HepG2 (cell line): ENCODE measurements at places on chromosomes 3 and 15. TPM values are rescaled to one million over a fixed set of nuclear protein-coding genes. Genes with fewer than 3 reads are reported as not detected.

GRCh38 chr3:109806929-109807328 is 469.6 kb upstream of the DPPA4 start:
- DNase-seq, result peak; percentile 5

DNA sequence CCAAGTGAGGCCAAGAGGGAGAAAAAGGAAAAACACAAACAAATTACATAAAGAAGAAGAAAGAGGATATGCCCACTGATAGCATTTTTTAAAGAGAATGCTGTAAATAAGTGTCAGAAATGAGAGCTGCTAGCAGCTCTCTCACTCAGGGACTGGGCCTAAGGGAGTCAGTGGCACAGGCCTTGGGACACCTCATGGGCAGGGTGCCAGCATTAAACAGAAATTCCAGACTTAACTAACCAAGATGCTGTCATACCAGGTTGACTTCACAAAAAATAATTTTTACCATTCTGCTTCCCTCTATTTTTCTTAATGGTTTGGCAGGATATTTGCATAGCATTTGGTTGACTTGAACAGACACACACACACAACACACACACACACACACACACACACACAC is 92.3 kb upstream of the ADAMTSL3 start:
- DNase-seq, result no peak

- no peak for DNase-seq
Observed at GRCh38 chr3:38015485-38015884, 14.0 kb downstream of the PLCD1 start.

GRCh38 chr3:43742920-43743319 is 52.2 kb downstream of the ABHD5 start:
- no peak for DNase-seq

- DNase-seq, result no peak
Observed at GRCh38 chr3:122082357-122082756, 27.2 kb downstream of the CD86 start.

DNA sequence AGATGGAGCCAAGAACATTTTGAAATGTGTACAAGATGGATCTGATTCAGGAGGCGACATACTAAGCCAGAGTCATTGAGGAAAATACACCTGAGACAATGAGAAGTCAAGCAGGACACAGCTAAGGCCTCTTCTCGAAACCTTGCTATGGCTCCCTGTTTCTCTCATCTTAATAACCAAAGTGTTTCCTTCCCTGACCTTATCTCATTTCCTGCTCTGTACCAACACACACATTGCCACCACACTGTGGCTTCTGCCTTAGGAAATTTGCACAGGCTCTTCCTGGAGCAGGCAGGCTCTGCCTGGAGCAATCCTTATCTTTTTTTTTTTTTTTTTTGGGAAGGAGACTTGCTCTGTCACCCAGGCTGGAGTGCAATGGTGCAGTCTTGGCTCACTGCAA is 36.6 kb downstream of the OXSM start:
- no peak for DNase-seq

GRCh38 chr3:72383883-72384282 is 464.4 kb downstream of the SHQ1 start:
- DNase-seq, result no peak

GRCh38 chr3:168134931-168135330 is 39.2 kb upstream of the GOLIM4 start:
- DNase-seq, result no peak

GRCh38 chr3:42518800-42519567 is 16.5 kb downstream of the VIPR1 start:
- DNase-seq, result no peak

GRCh38 chr3:54577313-54577712 is 350.5 kb downstream of the LRTM1 start:
- no peak for DNase-seq

DNA sequence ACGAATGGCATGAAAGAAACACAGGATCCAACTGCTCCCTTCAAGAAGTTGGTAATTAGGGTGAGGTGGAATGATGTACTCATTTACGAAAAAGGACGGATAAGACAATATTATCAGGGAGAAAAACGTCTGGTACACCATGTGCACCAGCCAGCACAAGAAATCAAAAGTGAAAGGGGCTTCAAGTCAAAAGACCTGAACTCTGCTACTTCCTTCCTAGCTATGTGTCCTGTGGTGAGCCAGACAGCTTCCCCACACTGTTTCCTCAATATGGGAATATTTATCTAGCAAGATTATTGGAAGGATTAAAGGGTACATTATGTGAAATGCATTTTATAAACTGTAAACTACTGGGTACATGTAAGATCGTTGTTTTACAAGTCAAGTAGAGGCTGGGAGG is 33.9 kb downstream of the RAB27A start:
- DNase-seq, result no peak

- no peak for DNase-seq
Observed at GRCh38 chr15:40290918-40291574, 8.2 kb upstream of the ANKRD63 start.

DNA sequence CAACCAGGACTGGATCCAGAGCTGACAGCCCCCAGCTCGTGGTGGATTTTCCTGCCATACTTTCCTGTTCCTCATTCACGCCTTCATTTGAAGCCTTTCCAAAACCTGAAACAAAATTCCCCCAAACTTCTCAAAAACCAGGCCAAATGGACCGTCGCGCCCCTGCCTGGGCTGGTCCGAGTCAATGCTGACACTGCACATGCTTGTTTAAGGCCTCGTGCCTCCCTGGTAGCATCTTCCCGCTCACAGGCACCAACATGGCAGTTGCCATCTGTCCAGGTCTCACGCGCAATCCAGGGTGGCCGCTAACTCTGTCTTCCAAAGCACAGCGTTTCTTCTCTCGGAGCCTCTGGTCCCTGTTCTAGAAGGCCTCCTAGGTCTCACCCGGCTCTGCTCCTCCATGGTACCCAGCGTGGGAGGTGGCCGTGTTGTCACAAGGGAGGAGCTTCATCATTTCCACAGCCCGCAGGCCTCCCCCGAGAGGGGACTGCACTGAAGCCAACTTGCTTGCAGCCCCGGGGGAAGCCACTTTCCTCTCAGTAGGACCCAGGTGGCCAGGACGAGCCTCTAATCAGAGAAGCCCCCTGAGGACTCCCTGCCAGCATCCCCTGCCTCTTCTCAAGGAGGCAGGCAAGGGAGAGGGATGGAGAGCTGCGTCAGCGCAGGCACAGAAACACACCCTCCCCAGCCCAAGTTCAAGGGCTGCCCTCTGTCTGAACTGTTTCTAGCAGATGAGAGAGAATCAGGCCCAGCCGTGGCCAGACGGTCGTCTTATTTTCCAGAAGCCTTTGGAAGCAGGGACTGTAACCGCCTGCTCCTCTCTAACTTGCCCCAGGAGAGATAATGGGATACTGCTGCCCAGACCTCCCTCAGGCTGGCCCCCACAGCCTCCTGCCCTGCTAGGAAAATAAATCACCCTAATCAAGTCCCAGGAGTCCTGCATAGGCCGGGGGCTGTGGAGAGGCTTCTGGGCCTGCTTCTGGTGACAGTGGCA is 152.8 kb upstream of the TLE3 start:
- DNase-seq, result no peak

- DNase-seq, result no peak
Observed at GRCh38 chr3:15071699-15072098, 6.6 kb upstream of the MRPS25 start.

- no peak for DNase-seq
Observed at GRCh38 chr15:96792216-96792615, 461.7 kb downstream of the NR2F2 start.

The GABRA5 gene
- not detected in 2 replicates for total RNA-seq

The ITIH1 gene
- total RNA-seq, result 9.8 and 12.3 TPM in 2 replicates

The PLOD2 gene
- total RNA-seq, result 65.4 and 107 TPM in 2 replicates

The CHAC1 gene
- not detected in 2 replicates for total RNA-seq

The A4GNT gene
- total RNA-seq, result not detected in 2 replicates
